ENCODE measurements at places on chromosomes 6 and 20. TPM values are rescaled to one million over a fixed set of nuclear protein-coding genes. Genes with fewer than 3 reads are reported as not detected.

DNA sequence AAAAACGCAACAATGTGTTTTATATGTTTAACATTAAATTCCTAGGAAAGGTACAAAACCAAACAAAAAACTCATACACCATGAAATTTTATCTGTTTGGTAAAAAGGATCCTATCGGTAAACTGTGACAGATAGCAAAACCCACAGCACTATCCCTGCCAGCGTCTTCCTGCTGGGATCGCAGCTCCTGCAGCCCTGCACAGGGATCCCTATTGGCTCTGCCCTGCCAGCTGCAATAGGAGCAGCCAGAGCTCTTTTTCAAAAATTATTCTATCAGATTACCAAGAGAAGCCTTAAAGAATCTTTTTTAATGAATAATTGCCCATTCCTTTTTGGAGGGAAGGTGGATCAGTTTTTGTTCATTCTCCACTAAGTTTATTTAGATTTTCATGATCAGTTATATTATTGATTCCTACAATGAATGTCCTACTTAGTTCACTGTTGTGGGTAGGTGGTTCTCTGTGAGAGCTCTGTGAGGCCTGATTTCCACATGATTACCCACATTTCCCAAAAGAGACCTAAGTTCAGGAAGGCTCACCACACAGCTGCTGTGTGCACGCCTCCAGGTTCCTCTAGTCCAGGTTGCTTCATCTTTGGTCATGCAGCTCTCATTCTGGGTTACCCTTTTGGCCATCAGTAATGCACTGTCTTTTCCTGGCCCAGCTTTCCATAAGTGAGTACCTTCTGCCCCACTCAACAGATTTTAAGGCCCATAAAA lies 293.8 kb downstream of the FRK start:
- H3K27ac ChIP-seq = no peak overlapping the region
- no peaks in the 10 kb centered on the region for H3K27me3 ChIP-seq
- no peaks in the 10 kb centered on the region for H3K4me1 ChIP-seq
- no peak for DNase-seq

- no peaks in the 10 kb centered on the region for H3K27me3 ChIP-seq
- H3K4me3 ChIP-seq = no peak overlapping the region
- no peaks in the 10 kb centered on the region for H3K36me3 ChIP-seq
- DNase-seq = peak; percentile 76
Observed at GRCh38 chr20:47400685-47401084, 44.2 kb upstream of the ZMYND8 start.

GRCh38 chr6:11009353-11009752 lies 34.8 kb downstream of the ELOVL2 start:
- no peaks in the 10 kb centered on the region for H3K27me3 ChIP-seq
- peaks cover 60% of the 10 kb centered on the region for H3K4me1 ChIP-seq

GRCh38 chr6:152734630-152735029 lies 16.0 kb upstream of the VIP start:
- DNase-seq = no peak
- no peaks in the 10 kb centered on the region for H3K27me3 ChIP-seq
- no peaks in the 10 kb centered on the region for H3K36me3 ChIP-seq
- H3K4me3 ChIP-seq = no peak overlapping the region
- H3K27ac ChIP-seq = no peak overlapping the region

The IBTK gene
- total RNA-seq = 29.4 TPM

The C4B gene
- total RNA-seq = 1.1 TPM

DNA sequence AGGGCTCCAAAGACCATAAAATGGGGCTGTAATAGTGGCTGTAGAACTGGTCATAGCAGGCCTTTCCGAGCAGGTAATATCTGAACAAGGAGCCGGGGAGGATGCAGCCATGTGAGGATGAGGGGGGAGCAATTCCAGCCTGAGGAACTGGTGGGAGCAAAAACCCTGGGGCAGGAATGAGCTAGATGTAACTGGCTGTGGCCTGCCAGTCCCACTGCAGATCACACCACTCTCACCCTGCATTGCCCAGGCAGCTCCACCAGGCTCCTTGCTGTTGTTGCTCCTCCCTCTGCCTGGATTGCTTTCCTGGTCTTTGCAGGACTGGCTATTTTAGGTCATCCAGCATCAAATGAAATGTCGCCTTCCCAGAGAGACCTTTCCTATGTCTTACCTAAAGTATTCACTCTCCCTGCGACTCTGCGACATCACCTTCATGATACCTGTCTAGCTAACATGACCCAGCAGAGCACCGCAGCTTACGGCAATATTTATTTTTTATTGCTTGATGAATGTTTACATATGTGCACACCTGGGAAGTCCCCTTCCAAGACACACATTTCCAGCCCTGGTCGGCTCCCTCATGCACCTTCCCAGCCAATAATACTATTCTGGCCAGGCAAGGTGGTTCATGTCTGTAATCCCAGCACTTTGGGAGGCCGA lies 2.4 kb upstream of the ZFP64 start:
- no peak overlapping the region for H3K27ac ChIP-seq
- DNase-seq = no peak
- H3K4me3 ChIP-seq = no peak overlapping the region
- no peaks in the 10 kb centered on the region for H3K36me3 ChIP-seq
- no peaks in the 10 kb centered on the region for H3K27me3 ChIP-seq

The CLDN20 gene
- total RNA-seq = not detected

DNA sequence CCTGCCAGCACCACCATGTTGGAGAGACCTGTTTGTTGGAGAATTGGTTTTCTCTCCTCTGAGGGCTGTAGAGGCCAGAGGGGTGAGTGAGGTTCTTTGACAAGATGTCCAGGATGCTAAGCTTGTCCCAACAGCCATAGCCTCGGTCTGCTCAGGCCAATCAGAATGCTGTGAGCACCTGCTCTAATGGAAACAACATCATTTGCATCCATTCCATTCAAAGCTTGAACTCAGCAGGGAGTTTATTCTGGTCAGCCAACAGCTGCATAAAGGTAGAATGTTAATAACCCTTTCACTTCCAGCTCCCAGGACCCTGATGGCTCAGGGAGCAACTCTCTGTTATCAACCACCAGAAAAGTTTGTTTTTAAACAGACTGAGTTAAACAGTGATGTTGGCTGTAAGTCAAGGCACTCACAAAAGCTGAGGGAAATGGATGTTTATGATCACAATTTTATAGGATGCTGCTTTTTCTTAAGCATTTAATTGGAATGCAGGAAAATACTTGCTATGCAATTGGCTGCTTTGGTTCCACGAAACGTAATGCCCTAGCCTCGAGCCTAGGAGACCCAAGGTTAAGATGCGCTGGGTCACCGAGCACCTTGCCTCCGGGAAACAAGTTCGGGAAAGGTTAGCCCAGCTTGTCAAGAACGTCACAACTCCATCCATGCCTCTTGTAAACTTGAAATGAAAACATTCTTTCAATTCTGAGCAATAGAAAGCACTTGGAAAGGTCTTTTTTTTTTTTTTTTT lies 155.2 kb downstream of the NFATC2 start:
- no peaks in the 10 kb centered on the region for H3K27me3 ChIP-seq
- H3K36me3 ChIP-seq = no peaks in the 10 kb centered on the region
- no peak overlapping the region for H3K4me3 ChIP-seq
- DNase-seq = no peak
- peaks cover 14% of the 10 kb centered on the region for H3K4me1 ChIP-seq

- H3K4me1 ChIP-seq = no peaks in the 10 kb centered on the region
- H3K36me3 ChIP-seq = no peaks in the 10 kb centered on the region
- no peak overlapping the region for H3K4me3 ChIP-seq
- DNase-seq = no peak
Observed at GRCh38 chr20:16147916-16148315, 425.3 kb downstream of the KIF16B start.

DNA sequence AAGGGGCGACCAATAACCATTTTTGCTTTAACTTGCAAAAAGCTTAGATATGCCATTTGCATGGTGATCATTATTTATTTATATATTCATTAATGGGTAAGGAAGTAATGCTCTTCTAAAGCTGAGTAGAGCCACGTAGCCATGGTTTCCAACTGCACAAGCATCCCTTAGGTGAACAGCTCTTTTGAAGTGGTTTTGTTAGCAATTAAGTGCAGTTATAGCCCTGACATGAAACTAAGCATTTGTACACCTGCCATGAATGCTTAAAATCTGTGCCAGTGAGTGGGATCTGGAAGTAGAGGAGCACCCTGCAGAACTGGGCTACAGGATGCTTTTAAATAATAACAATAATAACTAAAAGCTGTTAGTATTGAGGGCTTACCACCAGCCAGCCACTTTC lies 19.1 kb downstream of the TRAF3IP2 start:
- no peak overlapping the region for H3K27ac ChIP-seq
- H3K4me1 ChIP-seq = peaks cover 9% of the 10 kb centered on the region
- no peaks in the 10 kb centered on the region for H3K36me3 ChIP-seq
- H3K4me3 ChIP-seq = no peak overlapping the region

GRCh38 chr6:131225959-131226358 lies 90.7 kb downstream of the AKAP7 start:
- H3K36me3 ChIP-seq = no peaks in the 10 kb centered on the region
- H3K4me3 ChIP-seq = no peak overlapping the region
- H3K4me1 ChIP-seq = no peaks in the 10 kb centered on the region
- no peak overlapping the region for H3K27ac ChIP-seq

GRCh38 chr20:38136421-38137245 lies 28.4 kb downstream of the TGM2 start:
- no peak overlapping the region for H3K4me3 ChIP-seq
- H3K27me3 ChIP-seq = no peaks in the 10 kb centered on the region
- H3K27ac ChIP-seq = no peak overlapping the region
- DNase-seq = no peak

DNA sequence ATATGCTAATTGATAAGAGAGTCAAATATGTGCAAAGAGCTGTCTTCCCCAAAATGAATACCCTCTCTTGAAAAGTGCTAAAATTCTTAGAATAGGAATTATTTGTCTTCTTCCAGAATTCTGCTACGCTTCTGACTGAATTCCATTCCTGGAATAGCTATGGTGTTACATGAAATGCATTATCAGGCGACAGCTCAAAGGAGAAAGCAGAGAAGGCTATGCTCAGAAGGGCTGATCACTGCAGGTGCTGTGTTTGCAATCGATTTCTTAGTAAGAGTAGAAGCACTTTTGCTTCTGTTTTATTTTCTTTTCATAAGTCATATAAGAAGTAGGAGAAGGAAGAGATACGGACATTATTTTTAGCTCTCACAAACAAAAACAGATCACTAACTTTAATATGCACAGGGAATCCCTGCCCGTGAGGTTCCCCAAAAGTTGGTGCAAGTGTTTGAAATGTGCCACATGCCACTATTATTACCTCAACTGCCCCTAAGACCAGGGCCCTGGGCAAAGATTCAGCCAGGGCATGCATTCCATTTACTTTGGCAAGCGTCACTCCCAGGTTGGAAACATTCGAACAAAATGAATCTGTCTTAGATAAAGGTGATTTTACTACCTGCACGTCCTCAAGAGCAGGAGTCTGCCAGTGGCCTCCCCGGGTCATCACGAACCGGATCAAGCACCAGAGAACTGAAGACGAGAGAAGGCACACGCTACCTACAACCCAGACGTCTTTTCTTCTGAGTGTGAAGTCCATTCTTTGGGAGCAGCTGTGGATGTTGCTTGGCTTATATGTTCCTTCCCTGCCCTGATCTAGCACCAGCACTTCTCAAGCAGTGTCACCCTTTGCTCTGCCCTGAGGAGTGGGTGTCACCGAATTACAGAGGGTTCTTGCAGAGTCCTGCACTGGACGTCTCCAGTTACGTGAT lies 7.2 kb downstream of the MYLK4 start:
- no peaks in the 10 kb centered on the region for H3K27me3 ChIP-seq
- H3K27ac ChIP-seq = no peak overlapping the region
- H3K4me3 ChIP-seq = no peak overlapping the region
- no peaks in the 10 kb centered on the region for H3K36me3 ChIP-seq
- H3K4me1 ChIP-seq = peaks cover 9% of the 10 kb centered on the region
- no peak for DNase-seq

The PTCHD4 gene
- not detected for total RNA-seq

GRCh38 chr6:4264601-4265000 lies 129.2 kb upstream of the ECI2 start:
- DNase-seq = no peak
- H3K27ac ChIP-seq = no peak overlapping the region
- H3K36me3 ChIP-seq = no peaks in the 10 kb centered on the region
- no peak overlapping the region for H3K4me3 ChIP-seq

The SPEF1 gene
- not detected for total RNA-seq

The SLC32A1 gene
- total RNA-seq = not detected

DNA sequence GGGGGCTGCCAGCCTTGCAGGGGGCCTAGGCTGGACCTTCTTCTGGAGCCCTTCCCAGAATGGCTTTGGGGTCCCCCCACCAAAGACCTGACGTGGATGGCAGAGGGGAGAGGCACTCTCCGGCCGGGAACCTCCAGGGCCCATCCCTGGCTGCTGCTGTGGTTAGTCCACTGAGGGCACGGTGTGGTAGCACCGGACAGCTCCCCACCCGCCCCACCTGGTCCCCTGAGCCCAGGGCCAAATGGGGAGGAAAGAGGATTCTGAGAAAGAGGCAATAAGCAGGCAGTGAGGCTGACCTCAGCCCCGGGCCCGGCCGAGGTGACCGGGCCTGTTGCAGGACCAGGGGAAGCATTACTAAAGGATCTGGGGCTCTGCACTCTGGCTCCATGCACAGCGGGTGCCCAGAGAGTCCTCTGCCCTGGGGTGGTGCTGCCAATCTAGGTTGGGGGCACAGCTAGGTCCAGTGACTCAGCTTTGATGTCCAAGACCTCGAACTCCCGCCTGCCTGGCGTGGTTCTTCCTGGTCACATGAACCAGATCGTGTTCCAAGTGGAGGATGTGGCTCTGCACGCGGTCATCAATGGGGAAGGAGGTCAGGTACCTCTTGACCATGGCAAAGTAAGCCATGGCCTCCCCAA lies 2.2 kb downstream of the CENPB start:
- no peak for DNase-seq
- H3K27ac ChIP-seq = no peak overlapping the region
- no peaks in the 10 kb centered on the region for H3K27me3 ChIP-seq
- peaks cover 29% of the 10 kb centered on the region for H3K4me1 ChIP-seq
- H3K36me3 ChIP-seq = no peaks in the 10 kb centered on the region

DNA sequence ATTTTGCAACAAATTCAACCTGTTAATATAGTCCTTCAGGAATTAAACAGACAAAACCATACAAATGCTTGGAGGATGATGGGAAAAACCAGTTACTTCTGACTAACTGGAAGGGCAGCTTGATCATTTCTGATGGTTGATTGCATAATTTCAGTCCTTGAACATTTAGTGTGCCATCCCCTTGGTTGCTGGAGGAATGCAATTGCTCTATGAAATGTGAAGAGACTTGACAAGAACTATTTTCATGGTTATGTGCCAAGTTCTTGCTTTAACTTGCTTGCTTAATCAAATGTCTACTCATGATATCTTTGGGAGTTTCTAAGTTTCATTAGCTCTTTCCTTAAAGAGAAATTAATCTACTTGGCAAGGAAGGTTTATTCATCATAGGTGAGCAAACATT lies 45.2 kb downstream of the ANKEF1 start:
- H3K4me1 ChIP-seq = no peaks in the 10 kb centered on the region
- H3K27ac ChIP-seq = no peak overlapping the region
- no peak overlapping the region for H3K4me3 ChIP-seq
- H3K27me3 ChIP-seq = no peaks in the 10 kb centered on the region
- DNase-seq = no peak

- no peaks in the 10 kb centered on the region for H3K27me3 ChIP-seq
- H3K27ac ChIP-seq = no peak overlapping the region
- H3K36me3 ChIP-seq = no peaks in the 10 kb centered on the region
- H3K4me1 ChIP-seq = peaks cover 17% of the 10 kb centered on the region
- DNase-seq = no peak
- no peak overlapping the region for H3K4me3 ChIP-seq
Observed at GRCh38 chr6:21450149-21450548, 143.4 kb upstream of the SOX4 start.

Measured in Caco-2 (cell line).